Midbrain (tissue), 1 donor: ENCODE measurements at places on chromosomes 4 and X.
A peak's percentile ranks its signal among the peaks of the same experiment; 100 is the strongest.

DNA sequence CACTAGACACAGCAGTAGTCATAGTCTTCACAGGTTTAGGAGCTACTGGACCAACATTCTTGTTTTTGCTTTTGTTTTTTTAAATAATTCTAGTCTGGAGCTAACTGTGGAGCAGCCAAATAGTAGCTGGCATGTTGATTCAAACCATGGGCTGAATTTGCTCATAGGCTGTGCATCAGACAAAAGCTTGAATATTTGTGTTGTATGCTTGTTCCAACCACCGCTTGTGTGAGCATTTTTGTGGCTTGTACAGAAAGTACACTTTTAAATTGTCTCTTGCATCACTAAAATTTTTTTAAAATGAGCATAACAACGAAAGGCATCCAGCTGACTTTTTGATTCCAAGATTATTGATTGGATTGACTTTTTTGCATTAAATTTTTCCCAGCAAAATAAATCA lies 39.6 kb downstream of the CCNI start:
- no peak for DNase-seq

DNA sequence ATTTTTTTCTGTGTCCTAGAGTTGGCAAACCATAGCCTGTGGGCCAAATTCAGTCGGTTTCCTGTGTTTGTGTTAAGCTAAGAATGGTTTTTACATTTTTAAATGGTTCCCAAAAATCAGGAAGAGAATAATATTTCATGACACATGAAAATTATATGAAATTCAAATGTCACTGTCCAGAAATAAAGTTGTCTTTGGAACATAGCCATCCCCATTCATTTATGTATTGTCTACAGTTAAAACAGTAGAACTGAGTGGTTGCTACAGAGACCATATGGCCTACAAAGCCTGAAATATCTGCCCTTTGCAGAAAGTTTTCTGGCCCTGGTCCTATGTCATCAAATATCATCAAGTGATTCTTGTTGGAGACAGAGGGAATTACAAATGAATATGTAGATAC lies 15.5 kb downstream of the FRMPD4 start:
- DNase-seq = no peak

DNA sequence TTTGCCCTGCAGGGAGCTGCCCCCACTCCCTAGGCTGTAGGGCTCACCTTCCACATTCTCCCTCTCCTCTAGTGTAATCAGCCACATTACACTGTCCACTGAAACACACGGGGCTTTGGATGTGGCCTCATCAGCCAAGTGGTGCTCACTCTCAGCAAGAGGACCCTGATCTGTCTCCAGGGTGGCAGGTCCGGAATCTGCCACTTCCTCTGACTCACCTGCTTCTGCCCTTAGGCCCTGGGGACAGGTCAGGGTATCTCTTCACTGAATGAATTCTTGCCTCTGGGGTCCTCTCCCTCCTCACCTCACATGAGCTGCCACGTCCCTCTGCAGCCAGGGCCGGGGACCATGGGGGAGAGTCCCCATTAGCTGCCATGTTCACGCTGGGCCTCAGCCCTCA lies 15.9 kb downstream of the ZNF41 start:
- DNase-seq = no peak

DNA sequence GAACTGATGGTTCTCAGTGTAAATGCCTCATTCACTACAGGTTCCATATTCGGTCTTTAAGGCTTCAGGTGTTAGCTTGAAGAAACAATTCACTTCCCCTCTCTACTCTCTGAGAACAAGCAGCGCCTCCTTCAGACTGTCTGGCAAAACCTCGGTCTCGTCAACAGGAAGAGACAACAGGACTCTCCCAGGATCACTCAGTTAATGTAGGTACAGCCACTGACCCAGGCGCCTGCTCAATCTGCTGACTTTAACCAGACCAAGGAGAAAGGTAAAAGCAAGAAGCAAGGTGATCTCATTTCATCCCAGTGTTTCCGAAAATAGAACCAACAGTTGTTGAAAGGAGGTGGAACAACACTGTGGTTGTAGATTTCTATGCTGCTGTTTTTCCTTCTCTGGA lies 102.2 kb downstream of the SLC2A9 start:
- DNase-seq = no peak

DNA sequence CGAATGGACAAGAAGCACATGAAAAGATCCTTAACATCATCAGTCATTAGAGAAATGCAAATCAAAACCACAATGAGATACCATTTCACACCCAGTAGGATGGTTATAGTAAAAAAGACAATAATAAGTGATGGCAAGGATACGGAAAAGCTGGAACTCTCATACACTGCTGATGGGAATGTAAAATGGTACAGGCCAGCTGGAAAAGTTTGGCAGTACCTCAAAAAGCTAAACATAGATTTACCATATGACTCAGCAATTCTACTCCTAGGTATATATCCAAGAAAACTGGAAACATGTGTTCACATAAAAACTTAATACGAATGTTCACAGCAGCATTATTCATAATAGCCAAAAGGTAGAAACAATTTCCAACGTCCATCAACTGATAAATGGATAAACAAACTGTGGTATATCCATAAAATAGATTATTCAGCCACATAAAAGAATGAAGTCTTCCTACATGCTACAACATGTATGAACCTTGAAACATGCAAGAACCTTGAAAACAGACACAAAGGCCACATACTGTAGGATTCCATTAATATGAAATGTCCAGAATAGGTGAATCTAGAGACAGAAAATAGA lies 11.9 kb downstream of the RPS6KA3 start:
- no peak for DNase-seq

DNA sequence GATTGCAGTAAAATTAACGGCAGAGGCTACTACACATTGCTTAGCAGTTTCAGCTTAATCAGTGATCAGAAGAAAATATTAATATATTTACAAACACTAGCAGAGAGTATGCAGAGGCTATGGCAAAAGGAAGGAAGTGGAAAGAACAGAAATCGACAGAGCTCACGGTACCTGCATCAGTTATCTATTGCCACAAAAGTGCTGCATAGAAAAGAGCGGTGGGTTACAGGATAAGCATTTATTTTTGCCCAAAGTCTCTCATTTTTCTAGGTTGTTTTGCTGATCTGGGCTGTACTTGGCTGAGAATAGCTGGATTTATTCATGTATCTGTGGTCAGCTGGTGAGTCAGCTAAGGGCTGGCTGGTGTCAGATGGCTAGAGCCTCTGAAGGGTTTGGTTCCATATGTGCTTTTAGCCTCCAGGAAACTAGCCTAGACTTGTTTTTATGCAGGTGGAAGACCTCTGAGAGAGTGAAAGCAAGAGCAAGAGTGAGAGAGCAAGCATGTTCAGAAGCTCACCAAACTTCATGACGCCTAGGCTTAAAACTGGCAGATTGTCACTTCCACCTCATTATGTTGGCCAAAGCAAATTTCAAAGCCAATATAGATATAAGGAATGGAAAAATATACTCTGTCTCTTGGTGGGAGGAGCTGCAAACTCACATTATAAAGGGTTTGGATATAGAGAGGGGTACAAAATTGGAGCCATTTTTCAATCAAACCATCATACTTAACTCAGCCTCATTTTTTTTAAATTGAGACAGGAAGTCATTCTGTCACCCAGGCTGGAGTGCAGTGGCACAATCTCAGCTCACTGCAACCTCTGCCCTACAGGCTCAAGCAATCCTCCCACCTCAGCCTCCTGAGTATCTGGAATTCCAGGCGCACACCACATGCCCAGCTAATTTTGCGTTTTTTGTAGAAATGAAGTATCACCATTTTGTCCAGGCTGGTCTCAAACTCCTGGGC lies 153.2 kb upstream of the RPL34 start:
- DNase-seq = no peak

DNA sequence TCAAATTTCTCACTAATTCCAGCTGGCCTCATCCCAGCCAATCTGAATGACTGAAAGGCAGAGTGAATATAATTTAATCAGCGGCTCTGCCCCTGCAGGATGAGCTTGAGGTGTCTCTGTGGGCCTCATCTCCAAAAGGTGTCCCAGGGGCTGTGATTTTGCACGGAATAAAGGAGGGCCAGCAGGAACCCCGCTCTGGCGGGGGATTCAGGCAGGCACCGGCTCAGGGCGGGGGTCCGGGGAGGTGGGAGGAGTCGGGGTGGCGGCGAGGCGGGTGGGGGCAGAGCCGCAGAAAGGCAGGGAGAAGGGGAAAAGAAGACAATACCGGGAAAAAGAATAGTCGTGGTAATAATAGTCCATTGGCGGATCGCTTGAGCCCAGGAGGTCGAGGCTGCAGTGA lies 16.0 kb upstream of the ERCC6L start:
- no peak for DNase-seq

GRCh38 chr4:22842360-22843018 lies 149.8 kb downstream of the GBA3 start:
- peak; percentile 55 for DNase-seq

GRCh38 chrX:110097920-110098319 lies 95.0 kb downstream of the TMEM164 start:
- DNase-seq = no peak

GRCh38 chr4:24686866-24687692 lies 102.7 kb upstream of the DHX15 start:
- peak; percentile 8 for DNase-seq

GRCh38 chrX:68732906-68733493 lies 85.5 kb downstream of the STARD8 start:
- peak; percentile 7 for DNase-seq

- no peak for DNase-seq
Measured at GRCh38 chr4:111510535-111510934, 634.7 kb upstream of the FAM241A start.

DNA sequence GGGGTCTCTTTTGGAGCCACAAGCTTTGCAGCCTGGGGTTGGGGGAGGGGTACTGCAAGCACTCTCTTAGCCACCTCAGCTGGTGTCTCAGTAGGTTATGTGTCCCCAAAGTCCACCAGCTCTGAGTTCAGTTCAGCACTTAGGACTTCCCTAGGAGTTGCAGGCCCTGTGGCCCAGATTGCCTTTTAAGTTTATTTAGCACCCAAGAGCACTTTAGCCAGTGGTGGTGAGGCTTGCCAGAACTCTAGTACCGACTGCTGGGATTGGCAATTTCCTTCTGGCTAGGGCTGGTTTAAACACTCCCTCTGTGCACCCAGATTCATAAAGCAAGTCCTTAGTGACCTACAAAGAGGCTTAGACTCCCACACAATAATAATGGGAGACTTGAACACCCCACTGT lies 489.9 kb upstream of the RPS6KA3 start:
- DNase-seq = no peak

DNA sequence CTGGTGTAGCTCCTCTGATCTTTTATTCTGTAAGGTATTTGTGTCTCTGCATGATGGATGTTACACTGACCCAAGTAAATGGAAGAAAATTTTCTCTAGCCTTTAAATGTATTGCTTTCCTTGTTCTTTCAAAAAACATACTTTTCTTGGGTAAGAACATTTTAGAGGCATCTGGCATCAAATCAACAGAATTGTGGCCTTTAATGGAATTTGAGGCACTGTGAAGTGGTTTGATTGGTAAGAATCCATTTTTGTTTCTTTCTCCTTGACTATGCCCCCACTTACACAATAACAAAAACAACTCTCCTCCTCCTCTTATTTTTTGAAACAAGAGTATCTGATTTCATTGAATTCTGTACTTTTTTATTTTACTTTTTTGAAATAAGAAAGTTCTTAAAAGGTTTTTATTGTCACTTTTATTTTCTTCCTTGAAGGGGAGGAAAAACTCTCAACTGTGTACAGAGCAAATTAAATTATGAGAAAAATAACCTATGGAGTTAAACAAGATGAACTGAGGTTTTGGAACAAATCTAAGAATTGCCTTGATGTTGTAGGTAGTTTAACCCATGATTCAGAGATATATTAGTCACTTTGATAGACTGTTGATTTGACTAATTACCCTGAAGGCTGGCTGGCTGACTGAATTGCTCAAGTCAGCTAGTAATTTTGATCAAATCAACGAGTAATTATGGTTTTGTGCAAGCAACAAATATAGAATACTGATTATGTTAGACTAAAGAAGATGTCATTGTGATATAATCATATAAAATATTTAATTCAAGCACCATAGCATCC lies 146.4 kb downstream of the FHIP1A start:
- no peak for DNase-seq

DNA sequence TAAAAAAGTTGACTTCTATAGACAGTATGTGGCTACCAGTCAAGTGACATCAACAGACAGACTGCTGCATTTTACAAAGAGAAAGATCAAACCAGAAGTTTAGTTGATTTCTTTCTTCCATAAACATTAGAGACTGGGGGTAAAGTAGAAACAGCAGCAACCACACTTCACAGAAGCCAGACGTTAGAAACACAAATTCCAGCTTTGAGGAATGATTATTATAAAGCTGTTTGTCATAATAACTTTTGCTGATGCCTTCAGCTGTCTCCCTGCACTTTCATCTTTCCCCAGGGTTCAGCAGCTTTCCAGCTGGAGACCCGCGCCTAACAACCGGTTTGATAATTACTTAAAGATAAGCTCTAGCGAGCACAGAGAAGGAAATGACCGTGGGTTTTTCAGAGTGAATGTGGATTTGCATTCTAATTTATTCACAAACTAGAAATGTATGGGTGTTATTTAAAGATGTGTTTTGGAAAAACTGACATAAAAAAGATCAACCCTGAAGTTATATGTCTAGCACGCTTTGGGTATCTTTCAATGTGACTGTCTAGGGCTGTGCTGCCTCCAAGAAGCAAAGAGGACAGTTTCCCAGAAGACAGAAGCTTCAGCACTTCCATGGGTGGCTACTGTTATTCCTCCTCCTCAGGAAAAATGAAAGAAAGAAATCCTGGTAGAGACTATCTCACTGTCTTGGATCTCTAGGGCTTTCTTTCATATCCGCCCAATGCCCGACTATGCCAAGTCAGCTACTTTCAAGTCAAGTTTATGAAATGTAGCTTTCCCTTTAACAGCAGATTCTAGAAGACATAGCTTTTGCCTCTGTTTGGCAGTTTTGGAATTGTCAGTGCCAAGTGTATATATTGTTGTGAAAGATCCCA lies 15.0 kb upstream of the ENAM start:
- no peak for DNase-seq

DNA sequence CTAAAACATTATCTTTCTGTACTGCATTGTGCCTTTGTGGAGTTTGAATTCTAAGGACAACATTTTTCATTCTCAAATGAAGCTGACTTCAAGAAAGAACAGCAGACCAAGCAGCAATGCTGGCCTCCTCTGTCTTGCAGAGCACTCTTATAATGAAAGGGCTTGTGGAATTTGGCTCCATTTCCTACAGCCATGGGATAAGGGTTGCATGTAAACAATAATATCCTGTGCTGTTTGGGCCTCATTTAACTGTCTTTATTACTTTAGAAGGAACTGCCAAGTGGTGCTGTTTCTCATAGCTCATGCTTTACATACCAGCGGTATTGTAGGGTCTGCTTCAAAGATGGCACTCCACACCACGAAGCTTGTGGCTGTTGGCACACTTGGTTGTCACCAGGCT lies 111.4 kb upstream of the EOLA2 start:
- DNase-seq = no peak

DNA sequence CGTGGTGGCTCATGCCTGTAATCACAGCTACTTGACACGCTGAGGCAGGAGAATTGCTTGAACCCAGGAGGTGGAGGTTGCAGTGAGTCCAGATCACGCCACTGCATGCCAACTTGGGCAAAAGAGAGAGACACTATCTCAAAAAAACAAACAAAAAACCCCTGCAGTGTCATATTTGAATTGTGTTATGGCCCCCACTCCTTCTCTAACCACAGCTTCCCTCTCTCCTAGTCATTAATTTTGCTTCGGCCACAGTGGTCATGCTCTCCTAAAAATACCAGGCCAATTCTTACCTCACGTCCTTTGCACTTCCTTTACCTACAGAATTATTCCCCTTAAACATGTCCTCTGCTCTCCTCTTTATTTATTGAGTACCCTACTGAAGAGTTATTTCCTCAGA lies 206.1 kb downstream of the PPP3CA start:
- DNase-seq = no peak
